ENCODE measurements at places on chromosomes 3 and 15. TPM values are rescaled to one million over a fixed set of nuclear protein-coding genes. Genes with fewer than 3 reads are reported as not detected.
A peak's percentile ranks its signal among the peaks of the same experiment; 100 is the strongest.

The ACOX2 gene
- total RNA-seq, result 0.16 TPM

The SI gene
- not detected for total RNA-seq

The ZNF592 gene
- 23.7 TPM for total RNA-seq

The FSIP1 gene
- total RNA-seq, result 0.36 TPM

The DUOXA2 gene
- not detected for total RNA-seq

The ANKRD63 gene
- total RNA-seq, result not detected

The SERINC4 gene
- 0.13 TPM for total RNA-seq

The SMAD6 gene
- total RNA-seq, result 0.16 TPM

The CLDN18 gene
- total RNA-seq, result 0.26 TPM

DNA sequence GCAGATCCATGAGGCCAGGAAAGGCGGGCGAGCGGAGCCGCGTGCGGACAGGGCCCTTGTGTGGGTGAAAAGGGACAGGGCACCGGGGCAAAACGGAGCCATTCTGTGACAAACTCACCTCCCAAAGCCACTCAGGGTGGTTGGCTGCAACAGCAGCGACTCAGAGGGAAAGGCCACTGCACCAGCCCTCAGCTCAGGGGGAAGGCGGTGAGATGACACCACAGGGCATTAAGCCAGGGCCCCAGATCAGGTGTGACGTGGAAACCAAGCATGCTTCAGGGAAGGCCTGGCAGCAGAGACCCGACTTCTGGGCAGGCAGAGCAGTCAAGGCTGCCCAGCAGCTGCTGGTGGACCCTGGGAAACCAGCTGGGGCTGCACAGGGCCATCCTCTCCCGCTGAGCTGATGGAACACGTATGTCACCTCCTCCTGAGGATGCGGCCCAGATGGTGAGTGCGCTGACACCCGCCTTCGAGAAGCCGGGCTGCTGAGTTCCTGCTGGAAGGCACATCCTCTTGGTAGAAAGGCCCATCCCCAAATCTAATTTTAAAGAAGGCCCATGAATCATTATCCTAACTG lies 82.3 kb downstream of the CHSY1 start:
- no peak for DNase-seq

- no peak for DNase-seq
Observed at GRCh38 chr3:183487896-183488295, 59.5 kb upstream of the MCF2L2 start.

- no peak for DNase-seq
Observed at GRCh38 chr3:193872265-193872753, 263.6 kb upstream of the HES1 start.

GRCh38 chr3:59064728-59065127 lies 14.9 kb upstream of the CFAP20DC start:
- DNase-seq, result no peak

DNA sequence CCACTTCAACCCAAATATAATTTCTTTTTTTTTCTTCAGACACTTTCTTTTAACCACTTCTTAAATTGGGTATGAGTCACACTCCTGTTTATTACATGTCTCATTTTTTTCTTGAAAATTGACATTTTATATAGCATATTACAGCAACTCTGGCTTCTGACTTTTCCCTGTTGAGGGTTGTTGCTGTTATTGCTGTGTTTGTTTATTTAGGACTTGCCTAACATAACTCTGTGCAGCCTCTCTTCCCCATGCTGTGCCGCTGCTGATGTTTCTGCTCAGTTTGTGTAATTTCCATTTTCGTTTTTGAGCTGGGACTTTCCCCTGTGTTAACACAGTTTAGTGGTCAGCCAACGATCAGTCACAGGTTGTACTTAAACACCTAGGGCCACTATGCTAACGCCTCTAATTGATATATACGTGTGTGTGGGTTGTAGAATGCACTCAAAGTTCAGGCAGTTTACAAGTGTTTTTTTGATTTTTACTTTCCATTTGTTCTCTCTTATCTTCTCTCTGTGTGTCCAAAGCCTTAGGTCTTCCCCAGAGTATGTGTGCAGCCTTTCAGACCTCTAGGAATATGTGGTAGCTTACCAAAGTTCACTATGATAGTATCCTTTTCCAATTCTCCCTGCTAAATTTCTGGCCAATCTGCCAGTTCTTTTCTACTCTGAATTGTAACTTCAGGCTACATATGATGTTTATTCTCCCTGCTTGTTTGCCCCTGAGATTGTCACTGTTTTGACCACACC lies 337.2 kb downstream of the ZBTB20 start:
- peak; percentile 79 for DNase-seq

GRCh38 chr3:152927131-152927530 lies 92.2 kb downstream of the P2RY1 start:
- DNase-seq, result no peak

DNA sequence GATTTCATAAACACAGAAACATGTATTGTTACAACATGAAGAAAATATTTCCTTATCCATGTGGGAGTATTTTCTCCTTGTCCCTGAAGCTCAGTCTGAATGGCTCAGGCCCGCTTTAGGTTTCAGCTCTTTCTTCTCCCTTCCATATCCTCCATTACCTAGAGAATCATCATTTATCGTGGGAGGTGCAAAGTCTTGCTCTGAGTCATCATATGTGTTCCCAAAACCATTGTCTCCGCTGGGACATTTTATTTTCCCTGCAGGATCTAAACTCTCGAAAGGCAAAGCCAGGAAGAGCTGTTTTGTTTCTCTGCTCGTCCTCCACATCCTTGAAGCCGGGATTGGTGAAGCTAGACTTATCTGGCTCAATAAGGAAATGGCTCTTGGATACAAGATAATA lies 571.2 kb downstream of the EDEM1 start:
- DNase-seq, result no peak

- peak; percentile 8 for DNase-seq
Observed at GRCh38 chr3:161800985-161801559, 304.5 kb downstream of the OTOL1 start.

DNA sequence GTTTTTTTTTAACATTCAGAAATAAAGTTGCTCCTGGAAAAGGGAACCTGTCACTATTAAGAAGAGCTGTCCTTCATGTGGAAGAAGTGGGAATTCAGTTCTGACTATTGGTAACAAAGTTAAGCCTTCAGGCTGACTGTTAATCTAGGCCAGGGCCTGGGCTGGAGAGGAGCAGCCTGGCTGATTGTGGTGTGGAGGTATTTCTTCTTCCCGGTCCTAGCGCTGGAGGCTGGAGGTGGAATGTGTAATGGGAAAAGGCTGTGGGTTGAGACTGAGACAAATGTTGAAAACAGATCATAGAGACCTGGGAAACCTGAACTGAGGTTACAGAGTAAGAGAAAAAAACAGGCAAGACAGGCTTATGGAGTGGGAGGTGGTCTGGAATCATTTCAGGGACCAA lies 23.8 kb upstream of the SH3BP5 start:
- DNase-seq, result no peak

DNA sequence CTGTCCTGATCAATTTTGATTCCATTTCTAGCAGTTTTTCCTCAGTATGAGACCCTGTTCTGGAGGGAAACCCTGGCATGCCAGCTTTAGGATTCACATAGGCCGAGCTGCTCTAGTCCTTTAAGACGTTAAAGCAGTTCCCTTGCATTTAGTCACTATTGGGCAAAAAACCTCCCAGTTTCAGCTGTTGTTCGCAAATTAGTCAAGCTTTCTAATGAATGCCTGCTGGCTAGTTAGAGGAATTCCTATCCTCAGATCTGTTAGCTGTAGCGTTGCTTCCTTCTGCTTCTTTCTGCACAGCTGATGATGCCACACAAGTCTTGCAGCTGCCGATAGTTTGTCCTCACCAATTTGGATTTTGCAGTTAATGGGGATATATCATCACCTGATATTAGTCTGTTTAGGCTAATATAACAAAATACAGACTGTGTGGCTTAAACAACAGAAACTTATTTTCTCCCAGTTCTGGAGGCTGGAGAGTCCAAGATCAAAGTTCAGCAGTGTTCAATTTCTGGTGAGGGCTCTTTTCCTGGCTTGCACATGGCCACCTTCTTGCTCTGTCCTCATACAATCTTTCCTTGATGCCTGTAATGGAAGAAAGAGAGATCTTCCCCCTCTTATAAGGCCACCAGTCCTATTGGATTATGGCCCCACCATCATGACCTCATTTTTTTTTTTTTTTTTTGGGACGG lies 7.5 kb upstream of the UBL7 start:
- no peak for DNase-seq

- DNase-seq, result no peak
Observed at GRCh38 chr15:91517491-91518200, 335.9 kb upstream of the SLCO3A1 start.

DNA sequence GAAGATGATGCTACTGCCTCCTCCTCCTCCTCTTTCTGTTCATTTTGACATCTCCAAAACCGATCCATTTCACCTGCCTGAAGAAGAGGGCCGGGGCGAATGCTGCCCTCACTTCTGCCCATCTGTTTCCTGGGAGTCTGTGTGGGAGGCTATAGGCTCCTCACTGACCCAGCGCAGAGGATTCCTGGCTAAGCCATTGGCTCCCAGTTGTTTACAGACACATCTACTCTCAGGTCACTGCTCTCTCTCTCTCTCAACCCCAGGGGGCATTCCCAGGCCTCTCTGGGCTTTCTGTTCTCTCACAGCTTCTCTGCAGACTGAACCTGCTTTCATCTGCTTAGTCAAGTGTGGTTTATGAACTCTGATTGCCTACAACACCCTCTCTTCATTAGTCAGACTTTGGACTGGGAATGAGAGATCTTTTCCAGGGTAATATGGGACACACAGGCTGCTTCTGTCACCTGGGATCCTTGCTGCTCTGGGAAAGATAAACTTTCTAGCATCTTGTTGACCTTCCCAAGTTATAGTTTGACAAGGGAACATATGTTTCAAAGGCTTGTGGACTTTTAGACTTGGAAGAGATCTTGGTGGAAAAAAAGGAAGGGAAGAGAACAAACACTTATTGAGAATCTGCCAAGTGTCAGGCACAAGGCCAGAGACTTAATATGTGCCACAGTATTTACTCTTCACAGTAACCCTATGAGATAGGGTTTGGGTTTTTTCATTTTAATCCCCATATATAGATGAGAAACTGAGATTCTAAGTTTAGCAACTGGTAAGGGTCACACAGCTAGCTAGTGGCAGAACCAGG lies 30.2 kb upstream of the USP3 start:
- DNase-seq, result peak; percentile 97

- DNase-seq, result no peak
Observed at GRCh38 chr3:196694941-196695848, 16.9 kb downstream of the CEP19 start.

DNA sequence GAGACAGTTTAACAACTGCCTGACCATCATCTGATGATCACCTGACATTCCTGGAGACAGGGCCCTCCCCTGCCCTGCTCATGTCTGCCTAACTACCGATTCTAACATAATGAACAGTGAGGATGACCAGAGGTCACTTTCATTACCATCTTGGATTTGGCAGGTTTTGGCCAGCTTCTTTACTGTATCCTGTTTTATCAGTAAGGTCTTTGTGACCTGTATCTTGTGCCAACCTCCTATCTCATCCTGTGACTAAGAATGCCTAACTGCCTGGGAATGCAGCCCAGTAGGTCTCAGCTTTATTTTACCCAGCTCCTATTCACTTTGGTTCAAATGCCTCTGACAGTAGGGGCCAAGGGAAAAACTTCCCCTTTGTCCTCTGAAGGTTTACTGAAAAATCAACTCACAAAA lies 40.2 kb downstream of the METTL6 start:
- DNase-seq, result no peak

DNA sequence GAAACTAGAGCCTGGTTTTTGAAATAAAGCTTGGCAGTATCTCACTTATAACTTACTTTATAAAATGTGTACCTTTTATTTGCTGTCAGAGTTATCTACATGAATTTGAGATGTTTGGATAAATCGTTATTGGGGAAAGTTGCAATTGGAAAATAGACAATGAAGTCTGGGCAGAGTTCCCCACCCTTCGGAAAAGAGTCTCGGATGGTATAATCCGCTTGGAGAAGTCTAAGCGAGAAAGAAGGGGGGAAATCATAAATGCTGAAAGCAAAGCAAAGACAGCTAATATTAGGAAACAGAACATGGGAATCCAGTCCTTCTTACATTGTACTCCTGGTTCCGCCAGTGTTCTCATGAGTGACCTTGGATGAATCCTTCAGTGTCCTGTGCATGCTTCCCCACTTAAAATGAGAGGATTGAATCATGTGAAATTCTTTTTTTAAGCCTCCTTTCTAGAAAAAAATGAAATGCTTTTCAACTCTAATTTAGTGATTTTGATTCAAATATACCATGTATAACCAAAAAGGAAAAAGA lies 162.4 kb downstream of the ATG7 start:
- no peak for DNase-seq

GRCh38 chr3:189621948-189622603 lies 9.1 kb upstream of the TP63 start:
- DNase-seq, result no peak

DNA sequence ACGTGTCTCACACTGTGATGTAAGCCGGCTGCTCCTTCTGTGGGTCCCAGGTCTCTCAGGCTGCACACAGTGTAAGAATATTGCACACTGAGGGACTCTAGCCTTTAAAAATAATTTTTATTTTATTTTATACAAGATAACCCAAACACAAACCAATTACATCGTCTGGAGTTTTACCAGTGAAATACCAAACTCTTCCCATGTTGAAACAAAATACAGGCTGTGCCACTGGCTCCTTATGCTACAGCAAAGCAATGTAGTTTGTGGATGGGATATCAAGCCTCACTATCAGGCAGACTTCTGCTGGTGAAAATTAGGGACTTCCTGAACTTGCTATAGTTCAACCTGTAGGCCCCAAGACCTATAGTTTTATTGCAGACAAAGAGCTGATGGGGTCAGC lies 311.3 kb upstream of the SLCO3A1 start:
- DNase-seq, result no peak

DNA sequence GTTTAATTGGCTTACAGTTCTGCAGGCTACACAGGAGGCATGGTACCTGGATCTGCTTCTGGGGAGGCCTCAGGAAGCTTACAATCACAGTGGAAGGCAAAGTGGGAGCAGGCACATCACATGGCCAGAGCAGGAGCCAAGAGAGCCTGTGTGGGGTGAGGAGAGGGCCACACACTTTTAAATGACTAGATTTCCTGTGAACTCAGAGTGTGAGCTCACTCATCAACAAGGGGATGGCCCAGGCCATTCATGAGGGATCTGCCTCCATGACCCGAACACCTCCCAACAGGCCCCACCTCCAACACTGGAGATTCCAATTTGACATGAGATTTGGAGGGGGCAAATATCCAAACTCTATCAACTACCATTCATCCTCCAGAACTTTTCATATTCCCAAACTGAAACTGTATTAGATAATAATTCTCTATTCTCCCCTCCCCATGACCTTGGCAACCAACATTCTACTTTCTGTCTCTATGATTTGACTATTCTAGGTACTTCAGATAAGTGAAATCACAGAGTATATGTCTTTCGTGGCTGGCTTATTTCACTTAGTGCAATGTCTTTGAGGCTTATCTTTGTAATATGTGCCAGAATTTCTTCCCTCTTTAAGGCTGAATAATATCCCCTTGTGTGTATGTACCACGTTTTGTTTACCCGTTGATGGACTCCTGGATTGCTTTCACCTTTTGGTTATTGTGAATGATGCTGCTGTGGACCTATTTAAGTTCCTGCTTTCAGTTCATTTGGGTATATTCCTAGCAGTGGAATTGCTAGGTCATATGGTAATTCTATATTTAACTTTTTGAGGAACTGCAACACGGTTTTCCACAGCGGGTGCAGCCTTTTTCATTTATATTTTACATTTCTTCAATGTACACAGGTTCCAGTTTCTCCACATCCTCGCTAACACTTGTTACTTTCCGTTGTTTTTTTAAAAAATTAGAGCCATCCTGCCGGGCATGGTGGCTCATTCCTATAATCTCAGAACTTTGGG lies 43.8 kb downstream of the TKT start:
- no peak for DNase-seq
